ENCODE measurements at places on chromosomes 7 and 10.
A peak's percentile ranks its signal among the peaks of the same experiment; 100 is the strongest.

- DNase-seq = no peak
These were observed 193.4 kb downstream of the CCDC3 start for GRCh38 chr10:12808014-12808613.

DNA sequence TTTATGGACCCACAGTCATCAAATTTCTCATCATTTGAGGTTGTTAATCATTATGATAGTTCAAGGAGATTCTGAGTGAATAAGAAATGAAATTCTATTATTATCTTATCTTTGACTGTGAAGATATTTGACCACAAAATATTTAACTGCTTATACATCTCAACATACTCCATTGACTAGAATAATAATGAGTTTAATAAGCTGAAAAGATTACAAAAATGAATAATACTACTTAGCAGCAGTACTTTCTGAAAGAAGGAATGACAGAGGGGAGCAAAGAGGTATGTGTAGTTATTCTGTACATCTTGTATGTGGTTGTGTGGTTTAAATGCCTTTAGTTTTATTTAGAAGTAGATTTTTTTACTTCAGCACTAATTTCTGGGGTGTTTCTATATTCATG is 214.2 kb downstream of the PRKG1 start:
- no peak for DNase-seq

GRCh38 chr7:40474790-40475680 is 340.2 kb downstream of the SUGCT start:
- DNase-seq = no peak

DNA sequence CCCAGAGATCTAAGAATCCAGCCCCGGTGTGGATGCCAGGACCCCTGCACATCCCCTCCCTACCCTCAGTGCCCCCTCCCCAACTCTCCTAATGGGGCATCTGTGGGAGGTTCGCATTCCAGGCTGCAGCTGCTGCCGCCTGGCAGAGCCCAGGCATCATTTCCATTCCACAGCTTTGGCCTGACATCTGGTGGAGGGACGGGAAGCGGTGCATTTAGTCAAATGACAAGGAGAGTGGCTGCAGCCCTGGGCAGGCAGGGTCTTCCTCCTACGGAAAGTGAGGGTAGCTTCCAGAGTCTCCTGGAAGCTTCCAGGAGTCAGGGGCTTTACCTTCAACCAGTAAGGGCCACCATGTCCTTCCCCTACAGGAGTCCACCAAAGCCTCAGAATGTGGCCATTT is 30.8 kb downstream of the PRLHR start:
- DNase-seq = peak; percentile 82

- DNase-seq = no peak
These were observed 163.9 kb upstream of the AUTS2 start for GRCh38 chr7:69434398-69434815.

DNA sequence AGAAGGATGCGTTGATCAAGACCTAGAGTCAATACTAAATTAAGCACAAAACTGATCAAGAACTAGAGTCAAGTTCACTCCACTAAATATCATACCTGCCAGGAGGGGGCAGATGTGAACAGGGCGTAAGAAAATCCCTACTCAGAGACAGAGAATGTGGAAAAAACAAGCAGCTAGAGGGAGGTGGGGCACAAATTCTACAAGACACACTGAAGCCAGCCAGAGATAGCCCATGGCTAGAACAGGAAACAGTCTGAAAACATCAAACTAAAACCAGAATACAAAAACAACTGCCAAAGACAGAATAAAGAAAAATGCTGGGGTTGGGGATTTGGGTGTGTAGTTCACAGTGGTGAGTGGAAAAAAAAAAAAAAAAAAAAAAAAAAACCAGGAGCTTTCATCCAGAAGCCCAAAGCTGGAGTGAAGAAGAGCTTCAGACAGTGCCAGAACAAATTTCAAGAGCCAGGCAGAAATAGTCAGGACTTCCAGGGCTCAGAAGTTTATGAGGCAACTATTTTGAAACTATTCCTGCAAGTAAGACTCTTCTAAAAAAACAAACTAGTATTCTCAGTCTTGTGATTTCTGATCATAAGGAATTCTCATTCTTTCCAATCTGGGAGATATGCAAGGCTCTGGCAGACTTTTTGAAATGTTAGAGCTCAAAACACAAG is 118.3 kb downstream of the CCDC71L start:
- peak; percentile 90 for DNase-seq

GRCh38 chr10:98251399-98251798 is 16.6 kb downstream of the LOXL4 start:
- no peak for DNase-seq

DNA sequence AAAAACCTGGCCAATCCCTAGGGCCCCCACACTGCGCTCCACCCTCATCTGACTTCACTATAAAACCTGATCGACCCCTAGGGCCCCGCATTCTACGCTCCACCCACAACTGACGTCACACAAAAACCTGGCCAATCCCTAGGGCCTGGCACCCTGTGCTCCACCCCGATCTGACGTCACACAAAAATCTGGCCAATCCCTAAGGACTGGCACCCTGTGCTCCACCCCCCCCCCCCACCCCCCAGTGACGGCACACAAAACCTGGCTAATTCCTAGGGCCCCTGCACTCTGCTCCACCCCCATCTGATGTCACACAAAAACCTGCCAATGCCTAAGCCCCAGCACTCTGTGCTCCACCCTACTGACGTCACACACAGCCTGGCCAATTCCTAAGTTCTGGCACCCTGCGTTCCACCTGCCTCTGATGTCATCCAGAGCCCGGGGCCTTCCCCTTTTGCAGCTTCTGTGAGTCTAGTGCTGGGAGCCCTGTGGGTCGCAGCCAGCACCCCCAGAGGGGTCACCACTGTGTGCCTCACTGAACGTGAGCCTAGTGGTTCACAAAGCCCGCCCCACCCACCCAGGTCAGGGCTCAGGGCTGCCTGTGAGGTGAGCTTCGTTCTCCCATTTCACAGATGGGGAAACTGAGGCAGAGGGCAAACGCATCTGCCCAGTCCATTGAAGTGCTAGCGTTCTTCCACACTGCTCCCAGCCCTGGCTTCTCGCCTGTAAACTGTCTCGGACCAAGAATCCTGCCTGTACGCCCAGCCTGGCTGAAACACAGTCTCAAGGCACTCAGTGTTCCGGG is 40.6 kb downstream of the MICALL2 start:
- DNase-seq = peak; percentile 89

DNA sequence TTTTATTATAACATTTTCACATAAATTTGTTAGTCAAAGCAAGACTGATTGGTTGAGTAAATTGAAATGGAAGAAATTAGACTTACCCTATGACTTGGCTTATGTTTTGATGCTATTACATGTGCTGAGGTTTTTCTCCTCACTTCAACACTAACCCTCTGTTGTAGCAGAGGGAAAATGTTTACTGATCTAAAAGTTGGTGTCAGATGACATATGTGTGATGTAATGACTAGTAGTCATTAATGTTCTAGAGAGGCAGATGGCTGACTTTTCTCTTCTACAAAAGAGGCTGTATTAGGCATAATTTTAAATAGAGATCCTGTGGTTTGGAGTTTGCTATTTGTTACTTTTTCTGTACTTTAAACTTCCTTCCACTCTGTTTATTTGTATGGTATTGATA is 266.0 kb downstream of the BBS9 start:
- DNase-seq = no peak

- DNase-seq = no peak
These were observed 199.9 kb upstream of the KLF14 start for GRCh38 chr7:130933919-130934318.

- no peak for DNase-seq
These were observed 131.5 kb upstream of the CTBP2 start for GRCh38 chr10:125291836-125292235.

- no peak for DNase-seq
These were observed 77.2 kb downstream of the C7orf25 start for GRCh38 chr7:42834676-42835075.

GRCh38 chr10:81095238-81095637 is 557.5 kb downstream of the SH2D4B start:
- no peak for DNase-seq

DNA sequence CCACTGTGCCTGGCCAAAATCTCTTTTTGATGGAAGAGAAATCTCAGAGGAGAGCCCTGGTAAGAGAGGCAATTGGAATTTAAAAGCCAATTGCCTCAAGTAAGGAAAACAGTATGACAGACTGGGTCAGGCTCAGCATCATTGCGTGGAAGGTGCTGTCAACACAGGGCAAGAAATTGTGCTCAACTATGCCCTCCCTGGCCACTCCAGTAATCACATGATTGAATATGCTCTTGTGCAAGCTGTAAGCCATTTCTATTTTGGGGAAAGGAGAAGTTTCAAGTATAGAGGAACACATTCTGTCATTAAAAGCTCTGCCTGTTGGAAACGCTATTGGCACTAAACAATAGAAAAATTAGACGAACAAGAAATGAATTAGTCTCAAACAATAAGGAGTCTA is 1127.7 kb downstream of the REEP3 start:
- peak; percentile 58 for DNase-seq

DNA sequence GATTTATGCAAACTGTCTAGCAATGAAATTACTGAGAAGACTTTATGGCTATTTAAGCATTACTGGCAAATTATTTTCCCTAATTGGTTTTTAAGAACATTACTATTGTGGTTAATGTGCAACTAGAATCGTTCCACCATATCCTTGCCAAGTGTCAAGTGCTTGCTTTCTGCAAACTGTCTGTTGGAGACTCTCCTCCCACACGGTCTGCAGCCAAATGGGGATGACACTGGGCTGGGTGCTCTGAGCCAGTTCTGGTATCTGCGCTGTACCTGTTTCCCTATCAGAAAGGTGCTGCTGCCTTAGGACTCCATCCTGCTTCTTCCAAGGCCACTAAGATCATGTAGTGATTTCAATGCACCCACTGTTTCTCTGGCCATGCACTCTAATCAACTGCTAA is 110.4 kb downstream of the RAMP3 start:
- no peak for DNase-seq
